Effector CD4-positive, alpha-beta T cell (primary cell): ENCODE measurements at places on chromosomes 2 and 18.

- no peak for DNase-seq
Measured at GRCh38 chr2:24508878-24509277, 17.8 kb downstream of the NCOA1 start.

GRCh38 chr2:156841321-156841720 is 405.1 kb downstream of the GPD2 start:
- no peak for DNase-seq

DNA sequence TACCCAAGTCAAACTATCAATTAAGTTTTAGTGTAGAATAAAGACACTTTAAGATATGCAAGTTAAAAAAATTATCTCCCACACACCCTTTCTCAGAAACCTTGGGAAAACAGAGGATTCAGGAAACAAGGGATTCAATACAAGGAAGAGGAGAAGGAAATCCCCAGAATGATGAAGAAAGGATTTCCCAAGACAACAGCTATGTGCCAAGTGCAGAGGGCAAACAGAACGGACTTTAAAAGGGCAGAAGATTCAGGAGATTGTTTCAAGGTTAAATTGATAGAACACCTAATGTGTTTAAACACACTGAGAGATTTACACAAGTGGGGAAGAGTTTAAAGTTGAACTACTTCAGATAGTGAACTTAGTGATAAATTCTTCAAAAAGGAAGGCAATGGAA is 71.5 kb upstream of the EPAS1 start:
- no peak for DNase-seq

DNA sequence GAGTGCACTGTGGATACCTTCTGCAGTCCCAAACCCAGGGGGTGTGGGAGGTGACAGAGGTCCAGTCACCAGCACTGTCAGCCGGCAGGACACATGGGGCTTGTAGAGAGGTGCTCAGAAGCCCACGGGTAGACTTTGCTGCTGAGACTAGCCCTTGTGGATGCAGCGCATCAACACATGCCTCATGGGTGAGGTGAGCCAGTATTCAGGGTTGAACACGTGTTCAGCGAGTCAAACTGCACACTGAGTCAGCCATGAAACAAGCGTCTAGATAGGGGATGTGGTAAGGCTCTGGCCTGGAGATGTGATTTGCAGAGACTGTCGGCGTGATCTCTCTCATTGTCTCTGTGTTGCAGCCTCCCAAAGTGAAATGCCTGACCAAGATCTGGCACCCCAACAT is 35.8 kb upstream of the SCLY start:
- no peak for DNase-seq

DNA sequence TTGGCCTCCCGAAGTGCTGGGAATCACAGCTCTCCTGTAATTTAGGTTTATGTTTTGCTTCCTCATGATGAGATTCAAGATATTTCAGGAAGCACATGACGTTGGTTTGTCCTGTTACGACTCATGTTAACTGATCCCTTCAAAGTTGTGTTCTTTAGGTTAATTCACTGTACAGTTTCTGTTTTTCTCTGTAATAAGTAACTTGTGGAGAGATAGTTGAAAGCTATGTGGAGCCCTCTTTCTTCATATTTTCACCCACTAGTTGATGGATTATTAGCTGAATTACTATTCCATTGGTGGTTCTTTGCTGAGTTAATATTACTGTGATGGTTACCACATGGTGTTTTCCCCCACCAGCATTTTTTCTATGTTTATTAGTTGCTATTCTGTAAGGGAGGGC is 18.3 kb upstream of the CHCHD5 start:
- DNase-seq = no peak

- no peak for DNase-seq
Measured at GRCh38 chr18:55214969-55215368, 255.7 kb upstream of the CCDC68 start.

GRCh38 chr2:96549466-96549785 is 12.9 kb downstream of the ARID5A start:
- no peak for DNase-seq
